ENCODE measurements at places on chromosomes 6 and 20.
A peak's percentile ranks its signal among the peaks of the same experiment; 100 is the strongest.

DNA sequence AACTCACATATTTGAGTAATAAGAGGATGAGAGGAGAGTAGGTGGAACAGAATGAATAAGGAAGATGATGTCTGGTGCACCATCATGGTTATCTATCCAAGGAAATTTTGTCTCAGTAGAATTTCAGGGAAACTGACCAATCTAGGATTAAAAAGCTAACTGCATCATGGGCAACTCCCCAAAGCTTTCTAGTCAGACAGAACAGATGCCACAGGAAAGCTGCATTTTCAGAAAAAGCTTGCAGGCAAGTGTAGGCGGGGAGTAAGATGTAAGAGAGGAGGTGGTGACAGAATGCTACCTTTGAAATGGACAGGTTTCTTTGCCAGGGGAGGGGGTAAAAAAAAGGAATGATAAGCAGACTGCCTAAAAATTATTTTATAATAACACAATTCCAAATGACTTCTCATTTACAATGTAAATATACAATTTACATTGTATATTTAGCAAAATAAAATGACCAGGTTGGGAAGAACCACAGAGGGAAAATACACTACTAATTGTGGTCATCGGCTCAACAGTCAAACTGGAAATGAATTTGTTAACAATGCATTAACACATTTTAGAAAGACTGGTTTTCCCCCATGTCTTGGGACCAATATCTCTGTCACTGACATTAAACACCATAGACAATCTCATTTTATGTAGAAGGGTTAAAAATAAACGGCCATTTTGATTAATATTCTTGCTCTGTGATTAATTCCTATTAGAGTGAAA, 15.1 kb downstream of the NHSL1 start:
- no peak for DNase-seq

GRCh38 chr20:62134735-62135231, 8.4 kb downstream of the PSMA7 start:
- DNase-seq, result no peak

DNA sequence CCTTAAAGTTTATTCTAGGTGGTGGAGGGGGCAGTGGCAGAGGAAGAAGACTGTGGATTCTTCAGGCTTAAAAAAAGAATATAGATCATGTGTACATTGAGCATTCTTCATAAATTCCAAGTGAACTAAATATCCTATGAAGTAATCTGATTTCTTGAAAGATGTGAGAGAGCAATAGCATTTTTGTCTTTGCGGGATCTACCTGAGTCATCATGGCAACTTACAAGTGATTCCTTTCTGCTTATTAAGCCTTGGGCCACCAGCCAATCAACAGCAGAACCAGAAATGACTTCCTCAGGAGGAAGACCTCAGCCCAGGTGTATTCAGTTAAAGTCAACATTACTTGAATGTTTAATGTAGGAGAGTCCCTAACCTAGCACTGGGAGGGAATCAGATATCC, 756.9 kb downstream of the TFAP2A start:
- no peak for DNase-seq

DNA sequence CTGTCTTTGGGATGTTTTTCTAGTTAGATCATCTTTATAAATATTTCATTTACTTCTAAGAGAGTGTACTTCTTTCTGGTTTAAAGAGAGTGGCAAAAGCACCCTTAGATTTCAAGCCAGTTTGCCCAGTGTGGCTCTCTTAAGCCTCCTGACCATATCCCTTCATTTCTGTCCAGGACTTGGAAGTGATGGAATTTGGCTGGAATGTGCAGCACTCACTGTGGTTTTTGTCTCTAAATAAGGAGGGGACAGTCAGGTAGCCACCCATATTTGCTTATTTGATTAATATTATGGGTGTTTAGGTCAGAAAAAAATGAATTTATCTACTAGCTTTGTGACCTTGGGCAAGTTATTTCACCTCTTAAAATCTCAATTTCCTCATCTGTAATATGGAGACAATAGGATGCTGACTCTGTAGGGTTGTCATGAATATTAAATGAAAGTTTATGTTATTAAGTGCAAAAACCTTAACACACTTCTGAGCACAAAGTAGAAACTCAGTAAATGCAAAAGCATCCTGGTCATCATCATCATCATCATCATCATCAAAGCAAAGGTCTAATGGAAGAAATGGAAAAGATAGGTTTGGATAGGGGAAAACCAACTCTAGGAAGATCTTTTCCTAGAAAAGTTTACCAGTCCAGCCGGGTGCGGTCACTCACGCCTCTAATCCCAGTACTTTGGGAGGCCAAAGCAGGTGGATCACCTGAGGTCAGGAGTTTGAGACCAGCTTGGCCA, 3.1 kb downstream of the CRYBG1 start:
- no peak for DNase-seq

- no peak for DNase-seq
These were observed 132.5 kb downstream of the EPM2A start for GRCh38 chr6:145602726-145603326.

- peak; percentile 72 for DNase-seq
These were observed 10.5 kb upstream of the FAM83C start for GRCh38 chr20:35302421-35303335.

Data from H4 (cell line).